Non-pigmented ciliary epithelial cell (primary cell): ENCODE measurements at places on chromosomes 5 and 9.

DNA sequence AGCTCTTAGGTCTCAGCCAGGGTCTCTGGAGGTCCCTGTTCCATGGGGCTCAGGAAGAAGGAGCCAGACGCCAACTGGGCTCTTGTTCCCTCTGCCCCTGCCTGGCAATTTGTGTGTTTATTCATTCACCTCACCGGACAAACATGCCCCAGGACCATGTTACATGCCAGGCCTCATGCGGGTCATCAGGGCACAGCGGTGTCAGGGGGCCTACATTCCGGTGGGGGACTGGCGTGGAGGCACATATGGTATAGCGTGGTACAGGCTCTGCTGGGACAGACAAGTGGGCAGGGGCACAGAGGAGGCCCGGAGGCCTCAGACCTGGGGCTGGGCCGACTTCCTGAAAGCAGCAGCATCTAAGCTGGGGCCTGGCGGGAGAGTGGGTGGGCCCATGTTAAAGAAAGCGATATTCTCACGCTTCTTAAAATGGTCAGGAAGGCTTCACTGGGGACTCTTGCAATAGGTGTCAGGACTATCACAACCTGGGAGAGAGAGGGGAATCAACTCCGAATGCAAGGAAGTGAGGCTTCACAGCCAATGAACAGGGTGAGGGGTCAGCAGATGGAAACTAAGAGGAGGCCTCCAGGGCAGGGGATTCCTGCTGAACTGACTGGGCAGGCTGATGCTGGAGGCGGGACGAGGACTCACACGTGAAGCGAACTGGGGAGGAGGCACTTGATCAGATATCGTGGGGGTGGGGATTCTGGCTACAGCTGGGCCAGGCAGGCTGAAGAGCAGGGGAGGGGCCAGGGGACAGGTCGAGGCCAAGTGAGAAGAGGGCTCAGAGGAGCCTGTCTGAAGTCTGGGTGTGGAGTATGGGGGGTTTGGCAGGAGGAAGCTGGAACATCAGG, 41.9 kb downstream of the NCS1 start:
- DNase-seq, result no peak

DNA sequence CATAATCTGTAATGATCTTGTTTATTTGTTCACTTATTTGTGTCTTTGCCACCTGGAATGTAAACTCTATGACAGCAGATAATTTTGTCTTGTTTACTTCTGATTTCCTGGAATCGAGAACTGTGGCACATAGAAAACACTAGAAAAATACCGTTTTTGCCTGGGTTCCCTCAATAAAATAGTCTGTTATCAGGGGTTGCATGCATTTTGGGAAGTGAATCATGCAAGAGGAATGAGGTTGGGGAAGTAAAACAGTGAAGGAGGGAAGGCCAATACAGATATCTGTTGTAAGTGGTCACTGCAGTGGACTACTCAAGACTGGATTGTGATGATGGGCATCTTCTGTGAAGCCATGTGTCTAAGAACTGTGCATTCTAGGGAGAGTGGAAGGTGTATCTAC, 45.2 kb upstream of the IL6ST start:
- no peak for DNase-seq

DNA sequence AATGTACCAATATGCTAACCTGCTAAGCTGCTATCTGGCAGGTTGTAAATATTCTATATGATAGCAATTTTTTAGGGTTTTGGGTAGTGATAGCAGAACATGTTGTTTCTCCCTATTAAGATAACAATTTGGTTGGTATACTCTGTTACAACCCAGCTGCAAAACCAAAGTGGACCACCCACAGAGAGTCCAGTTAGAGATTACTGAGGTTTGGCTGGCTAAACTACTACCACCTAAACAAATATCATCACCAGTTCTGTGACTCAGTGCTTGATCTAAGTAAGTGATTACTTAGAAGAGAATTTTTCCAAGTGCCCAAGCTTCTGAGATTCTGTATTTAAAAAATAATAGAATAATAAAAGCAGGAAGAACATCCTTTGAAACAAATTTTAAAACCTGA, 72.3 kb downstream of the XRCC4 start:
- peak; percentile 52 for DNase-seq

DNA sequence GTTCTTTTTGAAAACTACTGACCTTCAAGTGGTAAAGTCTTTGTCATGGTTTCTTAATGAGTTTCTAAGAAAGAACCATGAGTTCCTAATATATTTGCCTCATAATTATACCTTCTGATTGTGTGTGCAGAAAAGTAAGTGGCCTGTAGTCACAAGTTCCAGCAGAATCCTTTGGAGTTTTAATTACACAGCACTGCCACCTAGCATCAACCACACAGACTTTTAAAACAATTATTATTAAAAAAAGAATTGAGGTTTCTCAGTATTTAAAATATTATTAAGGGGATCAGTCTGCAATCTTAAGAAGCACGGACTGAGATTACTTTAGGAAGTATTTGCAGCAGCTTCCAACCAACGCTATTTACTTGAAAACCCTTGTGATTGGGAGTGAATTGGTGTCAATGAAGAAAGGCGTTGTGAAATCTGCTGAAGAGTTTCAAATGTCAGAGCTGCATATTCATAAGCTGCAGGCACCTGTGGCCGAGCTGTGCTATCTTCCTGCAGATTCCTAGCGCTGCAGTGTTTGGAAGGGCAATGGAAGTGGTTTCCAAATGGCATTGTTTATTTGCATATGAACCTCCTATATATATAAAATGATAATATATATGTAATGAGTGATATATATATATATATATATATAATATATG, 1074.2 kb upstream of the WWC1 start:
- DNase-seq, result no peak
